ENCODE measurements at places on chromosomes 1 and 21.

DNA sequence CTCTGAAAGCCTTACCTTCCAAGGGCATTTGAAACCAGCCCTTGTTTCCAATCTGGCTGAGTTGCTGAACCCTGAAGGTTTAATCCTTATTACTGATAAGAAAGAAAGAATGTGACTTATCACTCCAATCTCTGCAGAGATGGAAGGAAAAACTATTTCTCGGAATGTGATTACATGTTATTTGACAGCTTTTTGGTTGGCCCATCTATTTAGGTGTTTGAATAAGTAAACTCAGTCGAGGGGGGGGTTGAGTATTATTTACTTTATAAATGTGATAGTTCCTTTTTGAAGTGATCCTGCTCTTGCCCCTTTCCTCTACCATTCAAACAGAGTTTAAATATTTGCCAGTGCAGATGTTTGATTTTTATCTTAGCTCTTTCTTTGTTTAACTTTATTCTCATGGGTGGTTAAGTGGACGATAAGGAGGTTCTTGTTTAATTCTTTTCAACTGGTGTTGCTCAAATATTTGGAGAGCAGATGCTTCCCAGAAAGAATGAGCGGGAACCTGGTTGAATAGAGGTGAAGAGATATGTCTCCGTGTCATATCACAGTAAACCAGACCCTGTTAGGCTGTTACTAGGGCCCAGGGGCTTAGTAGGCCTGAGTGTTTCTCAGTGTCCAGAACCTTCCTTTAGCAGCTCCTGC is 126.1 kb downstream of the CACHD1 start:
- no peak for DNase-seq

DNA sequence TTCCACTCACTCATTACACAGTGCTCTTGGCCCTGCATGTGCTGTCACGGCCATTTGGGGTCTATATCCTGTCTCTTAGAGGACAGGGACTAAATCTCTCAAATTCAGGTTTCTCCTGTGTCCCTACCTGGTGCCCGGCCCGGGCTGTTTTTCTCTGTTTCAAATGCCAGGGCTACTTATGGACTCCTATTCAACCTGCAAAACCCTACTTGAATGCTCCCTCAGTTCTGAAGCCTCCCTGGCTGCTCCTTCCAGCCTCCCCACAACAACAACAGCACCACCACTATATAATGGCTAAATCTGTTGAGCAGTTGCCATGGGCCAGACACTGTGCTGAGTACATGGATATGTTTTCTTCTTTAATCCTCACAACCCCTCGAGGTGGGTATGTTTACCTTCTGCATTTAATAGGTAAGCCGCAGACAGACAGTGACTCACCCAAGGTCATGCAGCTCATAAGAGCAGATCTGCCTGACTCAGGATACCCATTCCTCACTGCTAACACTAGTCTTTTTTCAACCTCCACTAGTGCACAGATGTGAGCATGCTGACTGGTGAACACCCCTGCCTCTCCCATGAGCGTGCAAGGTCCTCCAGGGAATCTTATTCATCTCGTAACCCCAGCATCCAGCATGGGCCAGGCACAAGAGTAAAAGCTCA is 29.9 kb downstream of the DHRS3 start:
- DNase-seq: no peak

- DNase-seq: no peak
These were observed 1.3 kb upstream of the ENAH start for GRCh38 chr1:225654277-225654597.

DNA sequence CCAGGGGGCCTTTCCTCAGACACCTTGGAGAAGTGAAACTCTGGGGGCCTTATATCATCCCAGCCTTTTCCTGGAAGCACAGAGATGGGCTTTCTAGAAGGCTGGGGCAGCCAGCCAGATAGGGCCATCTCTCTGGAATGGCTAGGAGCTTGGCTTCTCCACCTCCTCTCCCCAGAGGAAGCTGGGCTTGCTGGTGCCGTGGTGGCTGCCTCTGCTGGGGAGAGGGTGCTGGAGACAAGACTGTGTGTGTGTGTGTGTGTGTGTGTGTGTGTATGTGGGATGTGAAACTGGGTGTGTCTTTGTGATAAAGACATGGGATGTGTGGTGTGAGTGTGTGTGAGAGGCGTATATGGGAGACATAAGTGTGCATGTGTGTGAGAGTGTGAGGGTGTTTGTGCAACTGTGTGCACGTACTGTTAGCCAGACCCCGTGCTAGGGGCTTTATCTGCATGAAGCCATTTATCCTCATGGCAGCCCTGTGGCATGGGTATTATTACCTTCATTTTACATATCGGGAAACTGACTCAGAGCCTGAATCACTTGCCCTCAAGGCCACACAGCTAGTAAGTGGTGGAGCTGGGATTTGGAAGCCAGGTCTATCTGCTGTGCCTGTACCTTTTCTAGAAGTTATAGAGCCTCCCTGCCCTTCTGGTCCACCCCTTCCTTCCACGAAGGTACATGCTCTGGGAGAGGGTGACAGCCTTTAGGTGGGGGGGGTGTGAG is 44.2 kb downstream of the PTPRU start:
- no peak for DNase-seq

- DNase-seq: no peak
These were observed 475.4 kb downstream of the PTPRU start for GRCh38 chr1:29711582-29712283.

DNA sequence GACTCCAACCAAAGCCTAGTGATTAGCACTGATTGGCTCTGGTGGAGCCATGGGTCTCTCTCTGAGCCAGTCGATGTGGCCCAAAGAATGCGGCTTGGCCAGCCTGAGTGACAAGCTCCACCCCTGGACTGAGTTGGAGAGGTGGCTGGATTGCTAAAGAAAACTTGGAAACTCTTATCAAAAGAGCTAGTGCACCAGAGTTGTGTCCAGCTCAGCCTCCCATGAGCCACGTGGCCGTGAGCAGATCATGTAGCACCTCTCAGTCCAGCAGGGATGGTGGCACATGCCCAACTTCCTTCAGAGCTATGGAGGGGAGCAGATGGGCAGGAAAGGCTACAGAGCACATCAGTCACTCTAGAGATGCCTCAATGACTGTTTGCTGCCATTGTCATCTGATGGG is 142.8 kb upstream of the VAMP3 start:
- DNase-seq: no peak

DNA sequence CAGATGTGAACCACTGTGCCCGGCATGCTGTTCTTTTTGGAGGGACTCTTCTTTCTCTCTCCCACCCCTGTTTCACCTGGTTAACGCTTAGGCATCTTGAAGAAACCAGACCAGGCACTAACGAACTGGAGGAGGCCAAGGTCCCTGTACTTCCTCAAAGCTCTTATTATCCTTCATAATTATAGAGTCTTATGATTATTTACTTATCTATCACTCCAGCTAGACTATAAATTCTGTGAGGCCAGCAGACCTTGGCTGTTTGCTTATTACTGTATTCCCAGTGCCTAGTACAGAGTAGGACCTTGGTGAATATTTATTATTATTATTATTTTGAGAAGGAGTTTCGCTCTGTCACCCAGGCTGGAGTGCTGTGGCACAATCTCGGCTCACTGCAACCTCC is 5.8 kb downstream of the CSF3R start:
- DNase-seq: no peak

DNA sequence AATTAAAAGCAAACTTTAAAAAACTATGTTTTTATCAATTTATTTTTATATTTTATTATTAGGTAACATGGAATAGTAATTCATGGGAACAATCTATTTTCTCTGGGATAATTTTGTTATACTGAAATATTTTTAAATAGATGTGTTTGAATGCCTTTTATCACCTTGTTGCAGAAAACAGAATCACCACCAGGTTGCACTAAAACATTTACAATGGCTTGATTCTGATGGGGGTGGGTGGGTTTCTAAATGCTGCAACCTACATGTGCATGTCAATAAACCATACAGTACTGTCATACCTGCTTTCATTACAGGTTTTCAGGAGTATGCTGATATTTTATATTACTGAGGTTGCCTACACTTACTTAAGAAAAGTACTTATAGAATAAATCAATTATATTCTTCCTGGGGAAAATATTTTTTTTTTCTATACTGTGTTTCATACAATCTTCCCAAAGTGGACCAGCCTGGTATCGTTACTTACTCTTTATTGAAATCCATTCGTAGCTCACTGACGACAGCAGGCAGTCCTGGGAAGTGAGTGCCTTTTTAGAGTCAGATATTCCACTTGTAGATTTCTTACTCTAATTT is 132.8 kb downstream of the PTPRC start:
- no peak for DNase-seq

DNA sequence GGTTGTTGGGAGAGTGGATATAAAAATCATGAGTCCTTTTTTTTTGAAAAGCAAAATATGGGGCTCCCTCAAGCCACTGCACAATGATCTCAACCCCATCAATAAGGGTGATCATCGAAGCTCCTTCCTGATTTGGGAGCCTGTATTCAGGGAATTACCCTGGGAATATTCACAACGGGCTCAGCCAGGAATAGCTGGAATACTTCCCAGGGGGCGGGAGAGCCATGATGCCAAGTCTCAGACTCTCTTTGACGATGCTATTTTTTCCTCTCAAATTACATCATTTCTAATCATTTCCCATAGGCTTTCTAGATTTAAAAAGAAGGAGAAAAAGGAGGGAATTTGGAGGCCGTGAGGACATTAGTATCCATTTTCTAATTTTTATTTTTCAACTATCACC is 18.4 kb downstream of the OLIG1 start:
- DNase-seq: no peak

DNA sequence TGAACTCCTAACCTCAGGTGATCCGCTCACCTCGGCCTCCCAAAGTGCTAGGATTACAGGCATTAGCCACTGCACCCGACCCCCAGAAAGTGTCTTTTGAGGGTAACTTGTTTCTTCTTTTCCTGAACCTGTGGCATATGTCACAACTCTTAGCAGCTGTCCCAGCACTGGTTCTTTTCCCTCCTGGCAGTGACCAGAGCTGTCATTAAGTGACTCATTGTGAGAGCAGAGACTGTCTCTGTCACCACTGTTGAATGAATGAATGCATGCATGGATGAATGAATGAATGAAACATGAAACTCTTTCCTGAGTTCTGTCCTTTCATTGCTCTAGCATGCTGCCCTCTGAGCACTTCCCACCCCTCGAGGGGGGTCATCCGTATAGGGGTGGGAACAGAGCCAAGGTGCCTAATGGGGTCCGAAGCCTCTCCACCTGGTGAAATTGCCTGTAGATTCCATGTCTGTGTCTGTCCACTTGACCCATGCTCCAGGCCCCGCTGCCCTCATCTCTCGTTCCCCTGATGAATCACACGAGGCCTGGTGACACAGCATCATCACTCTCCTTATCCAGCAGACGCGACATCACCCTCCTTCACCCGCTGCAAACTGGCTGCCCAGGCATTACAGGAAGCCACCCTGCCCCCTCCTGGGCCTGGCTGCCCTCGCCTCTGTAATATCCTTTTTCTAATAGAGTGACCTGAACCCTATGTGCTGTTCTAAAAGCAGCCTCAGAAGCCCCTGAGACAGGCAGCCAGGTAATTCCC is 75.0 kb downstream of the IGSF21 start:
- no peak for DNase-seq

GRCh38 chr1:40630488-40631223 is 34.8 kb downstream of the RIMS3 start:
- DNase-seq: no peak

Measured in smooth muscle cell of the brain vasculature (primary cell).